ENCODE measurements at places on chromosomes 7 and 10.
A peak's percentile ranks its signal among the peaks of the same experiment; 100 is the strongest.

- DNase-seq, result no peak
Observed at GRCh38 chr7:151971829-151972228, 15.6 kb downstream of the GALNTL5 start.

DNA sequence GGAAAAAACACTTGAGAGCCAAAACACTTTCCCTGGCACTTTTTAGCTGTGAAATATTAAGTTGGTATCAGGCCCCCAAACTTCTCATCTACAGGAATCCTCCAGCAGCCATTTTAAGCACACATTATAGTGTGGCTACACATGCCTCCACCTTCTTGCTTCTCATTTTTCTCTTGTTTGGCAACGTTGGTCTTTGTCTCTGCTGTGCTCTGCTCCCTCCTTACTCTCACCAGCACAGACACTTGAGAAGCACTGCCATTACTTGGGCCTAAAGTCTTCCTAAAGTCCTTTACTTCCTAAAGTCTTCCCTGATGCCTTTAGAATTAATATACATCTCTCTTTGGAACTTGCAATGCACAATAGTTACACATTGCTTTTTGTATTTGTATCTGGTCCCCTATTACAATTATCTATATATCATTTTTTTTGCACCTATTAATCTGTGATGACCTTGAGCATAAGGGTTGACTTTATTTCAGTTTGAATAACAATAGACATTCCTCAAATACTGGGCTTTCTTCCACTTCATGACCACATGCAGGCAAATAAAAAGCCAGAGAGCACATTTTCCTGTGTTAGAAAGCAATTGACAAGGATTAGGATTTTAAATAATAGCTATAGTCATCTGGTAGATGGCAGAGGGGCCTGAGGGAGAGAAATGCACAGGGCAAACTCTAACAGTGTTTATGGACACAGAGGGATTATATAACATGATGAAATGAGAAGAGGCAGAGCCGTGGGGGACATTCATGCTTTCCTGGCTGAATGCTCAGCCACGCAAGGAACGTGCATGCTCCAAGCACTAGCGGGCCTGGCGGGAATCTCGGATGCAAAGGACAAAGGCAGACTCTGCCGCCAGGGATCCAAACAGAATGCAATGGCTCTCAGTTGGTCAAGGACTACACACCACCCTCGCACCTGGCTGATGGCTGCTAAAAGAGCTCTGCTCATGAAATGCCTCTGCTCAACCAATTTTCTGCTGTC lies 99.3 kb downstream of the CDC14C start:
- DNase-seq, result no peak

DNA sequence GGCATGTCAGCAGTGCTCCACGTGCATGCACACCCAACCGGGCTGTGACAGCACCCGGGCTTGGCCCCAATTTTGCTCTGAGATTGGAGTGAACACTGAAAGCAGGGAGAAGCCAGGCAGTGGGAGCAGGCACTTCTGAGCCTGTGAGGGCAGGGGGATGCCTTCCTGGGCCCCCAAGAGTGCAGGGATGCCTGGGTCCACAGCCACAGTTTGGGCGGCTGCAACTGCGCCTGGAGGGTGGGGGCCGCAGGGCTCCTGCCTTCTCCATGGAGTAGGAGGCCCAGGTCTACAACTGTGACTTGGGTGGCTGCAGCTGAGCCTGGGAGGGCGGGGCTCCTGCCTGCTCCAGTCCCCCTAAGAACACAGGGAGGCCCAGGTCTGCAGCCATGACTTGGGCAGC lies 37.6 kb upstream of the BNIP3 start:
- DNase-seq, result no peak

DNA sequence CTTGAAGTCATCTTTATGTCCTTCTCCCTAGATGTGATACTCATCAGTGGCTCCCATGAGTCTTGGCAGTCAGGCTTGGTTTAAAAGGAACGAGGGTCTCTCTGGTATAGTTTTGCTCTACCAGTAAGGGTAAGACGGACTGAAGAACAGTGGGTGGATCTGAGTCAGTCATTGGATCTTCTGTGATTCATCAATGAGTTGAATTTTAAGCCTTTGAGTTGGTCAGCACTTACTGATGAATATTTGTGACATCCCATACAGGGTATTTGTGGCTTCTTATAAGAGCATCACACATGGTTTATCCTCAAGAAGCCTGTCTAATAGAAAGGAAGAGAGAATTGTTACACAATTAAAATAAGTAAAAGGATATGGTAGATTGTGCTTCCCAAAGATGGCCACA lies 87.3 kb upstream of the NAMPT start:
- no peak for DNase-seq

DNA sequence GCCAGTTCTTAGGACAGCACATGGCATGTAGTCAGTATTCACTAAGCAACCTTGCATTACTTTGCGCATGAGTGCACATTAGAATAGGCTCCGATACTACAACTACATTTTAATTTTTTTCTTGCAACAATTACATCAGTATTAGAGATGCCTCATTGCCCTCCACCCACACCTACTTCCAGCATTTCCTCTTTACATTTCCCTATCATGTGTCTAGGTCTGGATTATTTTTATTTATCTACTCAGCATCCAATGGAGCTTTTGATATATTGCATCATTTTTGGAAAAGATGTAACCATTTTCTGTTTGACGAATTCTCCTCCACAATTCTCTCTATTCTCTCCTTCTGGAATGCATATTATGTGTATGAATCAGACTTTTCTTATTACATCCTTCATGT lies 258.2 kb upstream of the GLI3 start:
- no peak for DNase-seq

DNA sequence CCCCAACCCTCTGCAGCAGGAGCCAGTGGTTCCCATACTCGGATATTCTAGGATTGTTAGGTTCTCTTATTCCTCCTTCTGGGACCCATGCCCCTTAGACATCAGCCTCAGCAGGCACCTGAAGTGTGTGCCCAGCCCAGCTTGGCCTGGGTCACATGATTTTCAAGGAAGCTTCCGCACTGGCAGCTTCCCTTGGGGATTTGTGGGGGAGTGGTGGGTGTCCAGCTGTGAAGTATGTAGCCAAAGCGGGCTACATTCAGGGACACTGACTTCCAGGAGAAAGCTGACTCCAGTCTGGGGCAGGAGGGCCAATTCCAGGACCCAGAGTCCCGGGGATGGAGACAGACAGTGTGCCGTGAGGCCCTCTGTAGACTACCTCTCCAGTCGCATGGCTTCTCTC lies 1.3 kb downstream of the LDB1 start:
- peak; percentile 12 for DNase-seq

DNA sequence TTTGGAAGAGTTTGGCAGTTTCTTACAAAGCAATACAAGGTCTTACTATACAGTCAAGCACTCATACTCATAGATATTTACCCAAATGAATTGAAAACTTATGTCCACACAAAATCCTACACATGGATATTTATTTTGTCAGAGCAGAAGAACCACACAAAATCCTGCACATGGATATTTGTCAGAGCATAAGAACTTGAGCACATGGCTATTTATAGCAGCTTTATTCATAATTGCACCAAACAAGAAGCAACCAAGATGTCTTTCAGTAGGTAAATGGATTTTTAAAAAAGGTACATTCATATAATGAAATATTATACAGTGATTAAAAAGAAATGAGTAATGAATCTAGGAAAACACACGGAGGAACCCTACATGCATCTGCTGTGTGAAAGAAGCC lies 115.4 kb downstream of the BTAF1 start:
- no peak for DNase-seq

DNA sequence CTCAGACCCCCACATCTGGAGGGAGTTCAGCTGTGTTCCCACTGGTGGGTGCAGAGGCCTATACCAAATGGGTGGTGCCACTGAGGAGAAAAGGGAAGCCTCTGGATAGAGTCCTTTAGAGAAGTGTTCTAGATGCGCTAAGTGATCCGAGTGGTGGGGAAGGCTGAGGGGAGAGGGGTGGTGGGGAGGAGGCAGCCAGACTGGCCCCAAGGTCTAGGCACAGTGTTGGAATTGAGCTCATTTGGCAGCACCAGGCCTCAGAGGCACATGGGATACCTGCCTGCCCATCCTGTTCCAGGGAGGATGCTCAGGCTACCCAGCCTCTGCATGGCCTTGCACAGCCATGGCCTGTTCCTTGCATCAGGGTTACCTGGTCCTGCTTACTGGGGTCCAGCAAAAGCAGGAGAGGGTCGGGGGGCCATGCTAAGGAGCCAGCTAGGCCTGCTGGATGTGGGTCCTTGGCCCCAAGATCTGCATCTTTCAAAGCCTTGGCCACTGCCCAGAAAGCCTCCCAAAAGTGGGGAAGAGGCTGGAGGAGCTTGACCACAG lies 99.6 kb downstream of the NEURL1 start:
- no peak for DNase-seq

DNA sequence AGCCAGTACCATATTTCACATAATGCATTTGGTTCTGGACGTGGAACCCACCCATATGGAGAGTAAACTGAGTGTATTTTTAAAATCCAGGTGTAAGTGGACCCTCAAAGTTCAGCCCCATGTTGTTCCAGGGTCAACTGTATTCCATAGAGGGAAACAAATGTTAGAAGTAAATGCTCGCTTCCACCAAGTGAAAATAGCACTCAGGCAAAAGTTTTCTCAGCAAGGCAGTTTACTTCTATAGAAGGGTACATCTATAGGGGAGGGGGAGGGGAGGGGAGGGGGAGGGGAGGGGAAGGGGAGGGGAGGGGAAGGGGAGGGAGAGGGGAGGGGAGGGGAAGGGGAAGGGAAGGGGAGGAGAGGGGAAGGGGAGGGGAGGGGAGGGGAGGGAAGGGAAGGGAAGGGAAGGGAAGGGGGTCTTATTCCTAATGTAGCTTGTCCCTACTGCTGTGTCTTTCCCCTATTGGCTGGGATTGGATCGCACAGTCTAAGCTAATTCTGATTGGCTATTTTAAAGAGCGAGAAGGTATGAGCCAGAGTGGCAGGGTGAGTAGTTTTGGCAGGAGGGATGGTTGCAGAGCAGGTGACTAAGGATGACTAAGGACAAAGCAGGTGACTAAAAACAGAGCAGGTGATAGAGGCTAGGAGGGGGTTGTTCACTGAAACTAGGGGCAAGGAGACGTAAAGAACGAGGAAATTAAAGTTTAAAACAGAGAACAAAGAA lies 29.1 kb downstream of the GARIN1A start:
- DNase-seq, result no peak

- no peak for DNase-seq
Observed at GRCh38 chr7:155256081-155256760, 41.5 kb upstream of the INSIG1 start.

DNA sequence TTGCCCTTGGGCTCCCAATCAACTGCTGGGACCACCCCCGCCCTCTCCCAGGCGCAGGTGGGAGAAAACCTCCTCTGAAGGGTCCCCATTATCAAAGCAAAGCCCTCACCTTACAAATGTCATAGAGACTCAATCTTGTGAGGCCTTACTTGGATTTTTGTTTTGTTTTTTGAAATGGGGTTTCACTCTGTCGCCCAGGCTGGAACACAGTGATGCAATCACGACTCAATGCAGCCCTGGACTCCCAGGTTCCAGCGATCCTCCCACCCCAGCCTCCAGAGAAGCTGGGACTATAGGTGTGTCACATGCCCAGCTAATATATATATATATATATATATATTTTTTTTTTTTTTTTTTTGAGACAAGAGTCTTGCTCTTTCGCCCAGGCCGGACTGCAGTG lies 57.5 kb upstream of the WIPI2 start:
- DNase-seq, result no peak

DNA sequence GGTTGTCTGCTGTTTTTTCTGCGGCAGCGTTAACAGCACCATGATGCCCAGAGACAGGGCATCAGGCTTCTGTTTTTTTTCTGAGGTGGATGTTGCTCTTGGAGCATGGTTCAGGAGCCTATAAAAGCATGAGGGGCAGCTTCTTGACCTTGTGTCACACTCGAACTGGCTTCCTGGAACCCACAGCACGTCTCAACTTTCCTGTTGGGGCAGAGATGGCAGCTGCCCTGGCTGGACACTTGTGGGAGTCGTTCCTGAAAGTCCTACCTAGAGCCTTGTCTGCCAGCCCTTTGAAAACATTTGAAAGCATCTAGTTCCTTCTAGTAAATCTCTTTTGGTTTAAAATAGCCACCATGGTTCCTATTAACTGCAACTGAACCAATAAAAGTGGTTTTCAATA lies 28.9 kb upstream of the PRKAG2 start:
- DNase-seq, result no peak

- DNase-seq, result no peak
Observed at GRCh38 chr7:28102797-28103196, 77.8 kb downstream of the JAZF1 start.

DNA sequence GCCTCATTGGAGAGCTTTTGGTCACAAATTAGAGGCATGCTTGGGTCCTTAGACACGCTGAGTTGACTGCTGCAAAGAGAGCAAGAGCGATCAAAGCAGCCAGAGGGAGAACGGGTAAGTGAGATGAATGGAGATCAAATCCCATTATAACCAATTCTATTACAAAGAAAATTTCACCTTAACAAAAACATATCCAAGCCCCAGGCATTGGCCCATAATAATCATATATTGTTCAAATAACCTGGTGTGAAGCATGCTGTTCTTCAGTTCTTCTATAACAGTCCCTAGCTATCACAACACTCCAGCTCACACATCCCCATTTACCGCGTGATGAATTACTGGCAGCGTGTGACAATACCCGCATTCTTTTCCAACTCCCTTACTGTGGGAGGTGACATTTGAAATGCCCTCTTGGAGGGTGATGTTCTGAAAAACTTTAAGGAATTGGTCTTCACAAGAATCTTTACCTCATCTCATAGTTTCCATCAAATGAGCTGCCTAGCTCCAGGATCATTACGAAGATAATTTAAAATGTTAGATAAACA lies 156.1 kb upstream of the PLXNA4 start:
- no peak for DNase-seq

DNA sequence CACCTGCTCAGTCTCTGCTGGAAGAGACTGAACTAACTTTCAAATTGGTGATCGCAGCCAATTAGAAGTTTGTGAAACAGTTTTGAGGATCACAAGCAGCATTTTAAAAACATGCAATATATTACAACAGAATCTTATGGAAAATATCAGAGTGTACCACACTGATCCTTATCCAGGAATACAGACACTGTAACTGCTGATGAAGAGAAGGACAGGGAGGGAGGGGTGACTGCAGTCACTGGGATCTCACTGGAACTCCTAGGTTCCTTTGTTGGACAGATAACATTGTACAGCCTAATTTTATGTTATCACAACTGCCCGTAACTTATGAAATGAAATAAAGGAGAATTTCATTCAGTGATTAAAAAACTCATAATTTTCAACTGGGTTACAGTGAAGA lies 6.8 kb upstream of the UBN2 start:
- no peak for DNase-seq
